CD4-positive, alpha-beta T cell treated with Interleukin-1 beta for 1 hour (primary cell): ENCODE measurements at places on chromosomes 3 and 15.
A peak's percentile ranks its signal among the peaks of the same experiment; 100 is the strongest.

DNA sequence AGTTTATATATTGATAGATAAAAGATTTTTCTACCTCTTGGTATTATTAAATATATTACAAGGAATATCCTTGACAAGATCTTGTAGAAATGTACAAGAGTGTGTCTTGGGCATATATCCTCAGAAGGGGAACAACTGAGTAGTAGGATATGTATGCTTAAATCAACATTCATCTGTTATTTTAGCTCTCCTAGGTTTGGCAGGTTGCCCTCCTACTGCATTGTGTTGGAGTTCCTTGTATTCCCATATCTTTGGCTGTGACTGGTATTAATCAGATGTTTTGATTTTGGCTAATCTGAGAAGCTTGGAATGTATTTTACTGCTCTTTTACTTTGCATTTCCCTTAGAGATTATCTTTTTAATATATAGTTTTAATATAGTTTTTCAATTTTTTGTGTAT is 4.6 kb downstream of the MYRIP start:
- DNase-seq = no peak

DNA sequence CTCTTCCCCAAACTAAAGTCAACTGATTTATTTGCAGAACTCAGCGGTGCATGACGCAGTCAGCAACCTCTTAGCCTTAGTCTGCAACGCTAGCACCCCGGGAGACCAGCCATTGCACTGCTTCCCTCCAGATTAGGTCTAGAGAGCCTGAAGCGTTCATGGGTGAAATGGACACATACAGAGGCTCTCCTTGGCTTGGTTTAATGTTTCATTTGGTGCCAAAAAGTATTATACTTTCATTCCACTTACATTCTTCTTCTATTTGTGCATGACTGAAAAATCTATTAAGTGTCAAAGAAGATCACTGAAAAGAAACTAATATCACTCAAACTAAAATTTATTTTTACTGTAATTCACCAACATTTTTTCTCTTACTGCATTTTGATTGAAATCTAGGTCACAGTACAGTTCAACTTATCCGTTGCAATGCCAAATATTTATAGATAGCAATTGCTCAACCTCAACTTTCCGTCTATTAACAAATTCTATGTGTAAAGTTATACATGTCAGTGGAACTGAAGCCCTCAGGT is 116.2 kb downstream of the ROBO1 start:
- DNase-seq = no peak

- no peak for DNase-seq
Measured at GRCh38 chr15:86645925-86646500, 566.3 kb downstream of the AGBL1 start.

- peak; percentile 24 for DNase-seq
Measured at GRCh38 chr15:64009798-64010261, 36.5 kb downstream of the DAPK2 start.

GRCh38 chr15:65723876-65724275 is 68.2 kb downstream of the DENND4A start:
- no peak for DNase-seq

GRCh38 chr3:47850564-47851410 is 47.8 kb downstream of the DHX30 start:
- DNase-seq = no peak
